ENCODE measurements at places on chromosomes 1 and 21. TPM values are rescaled to one million over a fixed set of nuclear protein-coding genes. Genes with fewer than 3 reads are reported as not detected.

Gene SLC45A3
- total RNA-seq = 0.84 TPM

Gene CITED4
- 9.2 TPM for total RNA-seq

DNA sequence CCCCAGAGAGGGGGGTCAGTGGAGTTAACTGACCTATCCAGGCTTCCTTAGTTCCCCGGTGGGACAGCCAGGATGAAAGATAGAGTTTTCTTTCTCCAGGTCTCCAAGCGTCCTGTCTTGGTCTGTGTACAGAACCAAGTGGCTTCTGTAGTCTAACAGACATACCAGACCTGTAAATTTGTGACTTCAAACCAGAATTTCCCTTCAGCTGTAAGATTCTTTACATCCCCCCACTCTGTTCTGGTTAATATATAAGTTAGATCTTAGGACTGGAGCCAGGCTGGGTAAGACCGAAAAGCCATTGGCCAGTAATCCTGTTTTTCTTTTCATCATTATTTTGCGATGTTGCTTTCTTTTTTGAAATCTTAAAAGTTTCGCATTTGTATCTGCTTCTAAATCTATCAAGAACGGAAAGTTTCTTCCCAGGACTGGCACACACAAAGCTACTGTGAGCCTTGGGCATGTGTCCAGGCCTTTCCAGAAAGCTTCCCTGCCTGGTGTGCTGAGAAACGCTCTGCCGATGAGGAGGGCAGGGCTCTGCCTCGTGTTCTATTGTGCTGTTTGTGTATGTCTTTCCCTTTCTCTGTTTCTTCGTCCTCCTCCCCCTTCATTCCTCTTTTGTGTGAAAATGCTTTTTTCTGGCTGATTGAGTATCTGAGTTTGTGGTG, 72.3 kb downstream of the RGL1 start:
- peak; percentile 71 for ATAC-seq

DNA sequence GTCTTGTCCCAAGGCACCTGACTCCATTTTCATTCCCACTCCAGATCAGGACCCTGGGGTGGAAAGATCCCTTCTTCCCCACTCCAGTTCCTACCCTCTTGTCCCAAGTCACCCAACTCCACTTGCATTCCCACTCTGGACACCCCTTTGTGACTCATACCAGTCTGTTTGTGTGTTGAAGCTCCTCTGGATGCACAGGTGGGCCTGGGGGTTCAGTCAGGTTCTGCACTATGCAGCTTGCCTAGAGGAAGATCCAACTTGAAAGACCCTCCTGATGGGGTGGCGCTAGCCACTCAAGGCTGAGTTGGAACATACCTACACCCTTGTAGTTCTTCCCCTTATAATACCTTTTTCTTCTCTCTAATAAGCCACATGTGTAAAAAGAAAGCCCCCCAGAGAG, 9.8 kb upstream of the ANKRD35 start:
- no peak for ATAC-seq

GRCh38 chr1:64864018-64864940, 102.1 kb downstream of the JAK1 start:
- ATAC-seq = peak; percentile 79

GRCh38 chr21:32562426-32562825, 22.9 kb downstream of the TCP10L start:
- ATAC-seq = peak; percentile 75

DNA sequence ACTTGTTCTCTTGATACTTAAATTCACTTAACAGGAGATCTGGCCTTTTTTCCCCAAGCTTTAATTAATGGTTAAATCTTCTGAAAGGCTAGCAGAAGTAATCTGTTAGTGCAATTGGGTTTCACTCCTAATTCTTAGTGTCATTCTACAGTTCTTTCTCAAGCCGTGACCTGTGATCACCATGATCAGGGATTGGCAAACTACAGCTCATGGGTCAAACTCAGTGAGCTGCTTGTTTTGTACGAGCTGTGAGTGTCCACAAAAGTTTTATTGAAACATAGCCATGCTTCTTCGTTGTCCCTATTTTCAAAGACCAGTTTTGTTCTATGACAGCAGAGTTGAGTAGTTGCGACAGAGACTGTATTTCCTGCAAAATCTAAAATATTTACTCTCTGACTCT, 109.4 kb upstream of the KCNJ15 start:
- no peak for ATAC-seq

GRCh38 chr1:19374926-19375325, 62.8 kb downstream of the SLC66A1 start:
- ATAC-seq = no peak
